DND-41 (cell line): ENCODE measurements at places on chromosomes 16 and 17.

DNA sequence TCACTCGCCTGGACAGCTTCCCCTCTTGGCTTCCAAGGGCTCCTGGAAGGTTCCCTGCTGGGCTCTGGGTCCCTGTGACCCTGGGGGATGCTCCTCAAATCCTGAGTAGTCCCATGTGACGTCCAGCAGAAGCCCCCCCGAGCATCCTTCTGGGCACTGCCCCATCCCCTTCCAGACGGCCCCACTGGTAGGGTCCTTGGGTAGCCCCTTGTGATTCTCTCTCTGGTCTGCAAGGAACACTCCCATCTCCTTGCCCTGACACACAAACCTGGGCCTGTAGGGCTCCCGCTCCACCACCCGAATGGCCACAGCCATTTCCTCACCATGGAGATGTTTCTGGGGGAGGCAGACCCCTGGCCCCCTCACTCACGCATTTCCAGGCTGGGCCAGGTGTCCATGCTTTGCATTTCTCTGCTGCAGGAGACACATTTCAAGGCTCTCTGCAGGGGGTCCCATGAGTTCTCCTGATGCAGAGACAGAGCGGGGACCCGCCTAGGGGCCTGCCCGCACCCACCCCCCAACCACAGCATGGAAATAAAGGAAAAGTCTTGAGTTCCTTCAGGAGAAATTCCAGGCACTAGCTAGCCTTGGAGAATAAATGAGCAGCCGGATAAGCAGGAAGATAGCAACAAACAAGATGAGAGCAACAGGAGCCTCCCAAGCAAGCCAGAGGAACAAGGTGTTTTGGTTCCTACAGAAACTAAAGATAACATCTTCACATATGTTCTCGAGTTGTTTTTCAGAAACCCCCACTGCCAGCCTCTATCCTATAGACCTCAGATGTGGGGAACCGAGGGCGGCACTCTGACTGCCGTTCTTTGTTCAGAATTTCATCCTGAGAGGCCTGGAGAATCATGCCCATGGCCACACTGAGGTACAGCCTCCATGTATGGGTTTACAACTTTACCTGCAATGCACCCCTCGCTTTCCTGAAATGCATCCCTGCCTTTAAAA is 128.8 kb downstream of the MGAT5B start:
- H3K27me3 ChIP-seq = no peaks in the 10 kb centered on the region
- peaks cover 49% of the 10 kb centered on the region for H3K4me1 ChIP-seq
- DNase-seq = peak; percentile 58
- H3K27ac ChIP-seq = peak overlapping the region; percentile 77
- no peaks in the 10 kb centered on the region for H3K36me3 ChIP-seq
- no peak overlapping the region for H3K4me3 ChIP-seq

DNA sequence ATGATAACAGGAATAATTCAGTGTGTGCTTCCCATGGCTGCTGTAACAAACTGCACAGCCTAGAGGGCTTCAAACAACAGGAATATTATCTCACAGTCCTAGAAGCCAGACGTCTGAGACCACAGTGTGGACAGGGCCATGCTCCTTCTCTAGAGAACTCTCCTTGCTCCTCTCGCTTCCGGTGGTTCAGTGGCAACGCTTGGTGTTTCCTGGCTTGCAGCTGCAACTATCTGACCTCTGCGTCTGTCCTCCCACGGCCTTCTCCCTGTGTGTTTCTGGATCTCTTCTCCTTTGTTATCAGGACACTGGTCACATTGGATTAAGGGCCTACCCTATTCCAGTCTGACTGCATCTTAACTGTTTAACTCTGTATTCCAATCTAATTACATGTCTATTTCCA is 414.3 kb downstream of the MAF start:
- DNase-seq = no peak
- no peaks in the 10 kb centered on the region for H3K36me3 ChIP-seq
- no peaks in the 10 kb centered on the region for H3K27me3 ChIP-seq
- H3K27ac ChIP-seq = peak overlapping the region; percentile 61; the same call in 1 of the 2 replicates
- H3K4me3 ChIP-seq = no peak overlapping the region

GRCh38 chr17:51257150-51258081 is 2.4 kb downstream of the MBTD1 start:
- no peak overlapping the region for H3K27ac ChIP-seq
- peaks cover 37% of the 10 kb centered on the region for H3K4me1 ChIP-seq
- H3K4me3 ChIP-seq = peak overlapping the region; percentile 88; the same call in 1 of the 2 replicates
- DNase-seq = no peak
- no peaks in the 10 kb centered on the region for H3K27me3 ChIP-seq

DNA sequence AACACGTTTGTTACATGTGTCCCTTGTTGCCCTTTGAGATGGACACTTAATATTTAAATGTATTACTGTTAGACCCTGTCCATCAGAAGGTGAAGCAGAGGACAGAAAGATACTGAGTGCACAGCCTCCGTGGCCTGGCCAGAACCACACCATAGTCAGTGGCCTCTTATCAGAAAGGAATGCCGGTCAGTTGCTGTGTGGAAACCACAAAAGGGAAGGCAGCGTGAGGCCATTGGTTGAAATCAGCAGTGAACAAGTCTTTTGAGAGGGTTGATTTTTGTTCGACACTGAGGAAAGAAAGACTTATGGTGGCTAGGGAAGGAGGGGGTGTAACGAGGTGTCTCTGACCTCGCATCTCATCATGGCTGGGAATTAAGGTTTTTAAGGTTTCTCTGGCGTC is 85.4 kb upstream of the CLEC18A start:
- H3K27ac ChIP-seq = no peak overlapping the region
- no peak for DNase-seq
- H3K4me3 ChIP-seq = no peak overlapping the region
- H3K36me3 ChIP-seq = no peaks in the 10 kb centered on the region
- no peaks in the 10 kb centered on the region for H3K4me1 ChIP-seq

GRCh38 chr17:606508-607250 is 108.0 kb downstream of the VPS53 start:
- H3K4me1 ChIP-seq = no peaks in the 10 kb centered on the region
- H3K27me3 ChIP-seq = no peaks in the 10 kb centered on the region
- peaks cover 23% of the 10 kb centered on the region for H3K36me3 ChIP-seq

DNA sequence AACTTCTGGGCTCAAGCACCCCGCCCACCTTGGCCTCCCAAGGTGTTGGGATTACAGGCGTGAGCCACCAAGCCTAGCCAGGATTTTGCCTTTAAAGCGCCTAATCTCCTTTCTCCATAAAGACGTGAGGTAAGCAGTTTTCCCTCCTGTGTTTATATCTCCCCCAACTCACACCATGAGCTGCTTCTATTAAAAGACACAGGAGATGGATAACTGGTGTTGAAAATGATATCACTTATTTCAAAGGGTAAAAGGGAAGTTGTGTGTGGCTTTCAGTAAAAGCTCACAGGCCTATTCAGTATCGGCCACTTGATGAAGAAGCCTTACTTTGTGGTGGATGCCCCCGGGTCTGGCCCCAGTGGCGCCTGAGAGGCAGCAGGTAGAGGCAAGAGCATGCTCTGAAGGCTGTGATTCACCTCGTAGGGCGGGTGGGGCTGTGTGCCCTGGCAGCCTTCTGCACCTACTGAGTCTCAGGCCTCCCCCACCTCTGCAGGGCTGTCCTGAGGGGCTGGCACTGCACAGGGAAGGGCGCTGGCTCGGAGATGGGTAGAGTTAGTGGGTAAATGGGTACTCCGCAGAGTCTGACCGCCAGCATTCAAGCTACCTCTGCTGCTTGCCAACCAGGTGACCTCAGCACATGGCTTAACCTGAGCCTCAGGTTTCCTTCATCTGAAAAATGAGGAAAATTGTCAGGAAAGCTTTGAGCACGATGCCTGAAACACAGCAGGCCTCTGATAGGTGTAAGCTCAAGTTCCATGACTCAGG is 146.8 kb downstream of the CLEC16A start:
- peak overlapping the region; percentile 90 for H3K27ac ChIP-seq
- H3K4me1 ChIP-seq = peaks cover 100% of the 10 kb centered on the region
- peak; percentile 48 for DNase-seq

GRCh38 chr16:5885521-5885920 is 787.9 kb upstream of the EEF2KMT start:
- H3K4me3 ChIP-seq = no peak overlapping the region
- no peaks in the 10 kb centered on the region for H3K36me3 ChIP-seq
- peaks cover 3% of the 10 kb centered on the region for H3K27me3 ChIP-seq

DNA sequence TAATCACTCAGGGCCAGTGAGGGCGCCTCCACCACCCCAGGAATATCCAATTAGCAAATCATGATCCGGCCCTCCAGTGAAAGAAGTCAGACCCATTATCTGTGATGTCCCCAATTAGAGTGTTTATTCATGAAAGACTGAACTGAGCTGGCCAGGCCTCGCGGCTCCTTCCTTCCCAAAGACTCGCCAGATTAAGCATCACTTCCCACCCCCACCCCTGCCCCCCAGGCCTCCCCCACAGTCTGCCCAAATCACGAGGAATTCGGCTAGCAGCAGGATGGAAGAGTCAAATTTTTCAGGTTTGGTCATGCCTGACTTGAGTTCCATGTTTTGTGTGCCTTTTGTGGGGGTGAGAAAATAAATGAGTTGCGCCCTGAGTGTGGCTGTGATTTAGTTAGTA is 298.4 kb upstream of the SALL1 start:
- H3K36me3 ChIP-seq = no peaks in the 10 kb centered on the region
- no peaks in the 10 kb centered on the region for H3K27me3 ChIP-seq
- H3K4me3 ChIP-seq = no peak overlapping the region
- no peaks in the 10 kb centered on the region for H3K4me1 ChIP-seq

- no peak for DNase-seq
- no peaks in the 10 kb centered on the region for H3K27me3 ChIP-seq
- H3K36me3 ChIP-seq = peaks cover 32% of the 10 kb centered on the region
Measured at GRCh38 chr17:40648384-40648968, 858 bp upstream of the SMARCE1 start.

DNA sequence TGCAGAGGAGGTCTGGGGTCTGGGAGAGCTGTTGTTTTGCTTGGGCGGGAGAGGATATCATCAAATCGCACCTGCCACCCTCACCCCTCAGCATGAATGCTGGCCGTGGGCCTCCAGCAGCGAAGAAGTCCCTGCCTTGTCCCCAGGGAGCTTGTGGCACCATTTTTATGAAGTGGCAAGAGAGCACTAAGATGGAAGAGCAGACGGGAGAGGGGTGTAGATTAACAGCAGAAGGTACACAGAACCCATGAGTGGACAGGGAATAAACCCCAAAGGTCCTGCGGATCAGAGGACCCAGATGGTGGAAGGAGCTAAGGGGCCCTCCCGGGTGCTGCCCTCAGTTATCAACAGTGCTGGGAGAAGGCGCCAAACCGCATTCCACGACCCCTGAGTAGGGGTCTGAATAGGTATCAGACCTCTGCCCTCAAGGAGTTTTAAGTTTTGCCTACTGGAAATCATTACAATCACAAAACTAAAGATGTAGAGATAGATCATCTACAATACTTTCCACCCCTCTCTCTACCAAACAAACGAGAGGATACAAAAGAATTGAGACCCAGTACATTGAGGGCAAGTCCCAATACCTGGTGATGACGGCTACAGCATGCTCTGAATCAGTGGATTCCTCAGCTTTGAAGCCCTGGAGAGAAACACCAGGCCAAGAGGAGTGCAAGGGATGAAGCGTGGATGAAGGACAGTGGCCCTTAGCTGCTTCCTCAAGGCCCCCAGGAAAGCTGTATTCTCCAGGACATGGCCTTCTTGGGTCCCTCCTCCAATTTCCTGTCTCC is 60.2 kb downstream of the CCDC182 start:
- H3K4me3 ChIP-seq = no peak overlapping the region
- no peak overlapping the region for H3K27ac ChIP-seq
- no peaks in the 10 kb centered on the region for H3K27me3 ChIP-seq
- H3K4me1 ChIP-seq = no peaks in the 10 kb centered on the region
- DNase-seq = no peak

GRCh38 chr16:77807-78443 is at the start of gene MPG:
TSS of gene MPG (plus strand) at chr16:78225. CDS start at chr16:78310, 85 bp downstream.
- peak; percentile 87 for DNase-seq
- peaks cover 13% of the 10 kb centered on the region; the same call in 1 of the 2 replicates for H3K36me3 ChIP-seq
- H3K4me3 ChIP-seq = peak within 1 kb of the TSS; percentile 40; the same call in 1 of the 2 replicates

DNA sequence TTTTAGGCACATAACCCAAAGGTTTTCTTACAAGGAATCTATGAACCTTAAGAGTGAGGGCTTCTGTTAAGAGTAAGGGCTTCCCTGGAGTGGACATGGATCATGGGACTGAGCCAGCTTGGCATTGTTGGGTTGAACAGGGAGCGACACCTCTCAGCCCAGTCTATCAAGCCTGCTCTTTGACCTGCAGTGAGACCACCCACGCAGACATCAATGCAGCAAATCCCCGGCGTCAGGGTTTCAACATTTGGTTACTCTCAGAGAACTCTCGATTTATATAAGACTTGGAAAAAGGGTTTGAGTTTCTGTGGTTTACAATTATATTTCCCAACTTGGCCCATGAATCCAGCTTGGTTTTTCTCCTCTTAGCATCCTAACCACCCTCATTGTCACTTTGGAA is 299.9 kb downstream of the WWOX start:
- H3K4me3 ChIP-seq = no peak overlapping the region
- no peak for DNase-seq
- H3K36me3 ChIP-seq = no peaks in the 10 kb centered on the region
- H3K27me3 ChIP-seq = no peaks in the 10 kb centered on the region
- no peak overlapping the region for H3K27ac ChIP-seq

DNA sequence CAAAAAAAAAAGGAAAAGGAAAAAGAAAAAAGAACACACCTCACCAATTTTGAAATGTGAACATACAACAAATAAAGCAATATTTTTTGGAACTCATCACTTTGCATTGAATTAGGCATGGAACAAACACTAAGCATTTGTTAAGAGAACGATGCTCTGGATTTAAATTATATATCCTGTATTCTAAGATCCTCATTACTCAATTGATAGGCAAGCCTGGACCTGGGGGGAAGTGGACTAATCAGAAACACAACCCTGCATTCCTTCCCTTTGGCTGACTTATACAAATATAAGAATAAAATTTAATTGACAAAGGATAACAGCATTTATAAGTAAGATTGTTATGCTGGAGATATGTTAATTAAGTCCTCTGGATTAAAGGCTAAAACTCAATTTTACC is 2.2 kb downstream of the GJC1 start:
- H3K27ac ChIP-seq = no peak overlapping the region
- no peak for DNase-seq
- H3K36me3 ChIP-seq = no peaks in the 10 kb centered on the region
- peak overlapping the region; percentile 66; the same call in 1 of the 2 replicates for H3K4me3 ChIP-seq
- peaks cover 21% of the 10 kb centered on the region for H3K27me3 ChIP-seq
- peaks cover 28% of the 10 kb centered on the region for H3K4me1 ChIP-seq

DNA sequence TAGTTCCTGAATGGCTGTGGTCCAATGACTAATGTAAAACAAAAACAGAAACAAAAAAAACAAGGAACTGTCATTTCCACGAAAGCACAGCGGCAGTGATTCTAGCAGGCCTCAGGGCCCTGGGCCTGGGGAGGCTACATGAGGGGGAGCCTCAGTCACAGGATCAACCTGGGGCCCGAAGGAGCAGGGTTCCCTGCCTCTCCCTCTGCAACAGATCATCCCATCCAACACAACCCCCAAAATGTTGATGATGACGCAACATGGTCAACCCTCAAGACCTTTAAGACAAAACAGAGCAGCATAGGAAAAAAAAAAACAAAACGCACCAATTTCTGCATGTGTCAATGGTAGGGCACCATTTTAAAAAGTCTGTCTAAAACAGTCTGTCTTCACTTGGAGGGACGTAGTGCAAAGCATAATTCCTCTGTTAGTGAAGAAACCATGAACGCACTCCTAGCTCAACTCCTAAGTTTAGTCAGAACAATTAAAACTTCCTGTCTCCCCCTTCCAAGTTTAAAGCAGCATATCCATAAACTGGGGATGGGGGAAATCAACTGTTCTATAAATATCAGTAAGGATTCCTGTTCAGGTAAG is 32.3 kb downstream of the AXIN2 start:
- DNase-seq = no peak
- no peak overlapping the region for H3K27ac ChIP-seq
- H3K4me3 ChIP-seq = no peak overlapping the region

GRCh38 chr17:31522987-31523495 is 131.6 kb downstream of the RAB11FIP4 start:
- H3K4me3 ChIP-seq = no peak overlapping the region
- no peaks in the 10 kb centered on the region for H3K27me3 ChIP-seq
- DNase-seq = no peak
- H3K4me1 ChIP-seq = no peaks in the 10 kb centered on the region
